ENCODE measurements at places on chromosomes 16 and 17.

DNA sequence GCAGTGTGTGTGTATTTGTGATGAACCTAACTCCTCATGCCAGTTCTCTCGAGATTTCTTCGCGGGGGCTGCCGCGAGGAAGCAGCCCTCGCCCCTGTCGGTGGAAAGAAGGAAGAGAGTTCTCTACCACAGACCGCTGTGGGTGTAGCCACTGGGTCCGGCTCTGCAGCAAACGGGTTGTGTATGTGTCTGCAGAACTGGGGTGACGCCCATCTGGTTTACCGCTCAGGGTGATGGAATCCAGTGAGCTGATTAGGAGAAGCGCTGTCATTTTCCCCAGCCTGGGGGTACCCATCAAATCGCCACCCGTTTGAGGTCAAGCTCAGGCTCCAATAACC lies 7.7 kb downstream of the CORO6 start:
- peak; percentile 72 for DNase-seq

GRCh38 chr17:29157310-29157709 lies 22.9 kb downstream of the MYO18A start:
- no peak for DNase-seq

GRCh38 chr16:19071811-19072777 lies 4.7 kb downstream of the COQ7 start:
- peak; percentile 56 for DNase-seq

- no peak for DNase-seq
Measured at GRCh38 chr17:7083592-7083991, 3.5 kb upstream of the CLEC10A start.

GRCh38 chr17:68328676-68329075 lies 37.4 kb downstream of the ARSG start:
- no peak for DNase-seq

DNA sequence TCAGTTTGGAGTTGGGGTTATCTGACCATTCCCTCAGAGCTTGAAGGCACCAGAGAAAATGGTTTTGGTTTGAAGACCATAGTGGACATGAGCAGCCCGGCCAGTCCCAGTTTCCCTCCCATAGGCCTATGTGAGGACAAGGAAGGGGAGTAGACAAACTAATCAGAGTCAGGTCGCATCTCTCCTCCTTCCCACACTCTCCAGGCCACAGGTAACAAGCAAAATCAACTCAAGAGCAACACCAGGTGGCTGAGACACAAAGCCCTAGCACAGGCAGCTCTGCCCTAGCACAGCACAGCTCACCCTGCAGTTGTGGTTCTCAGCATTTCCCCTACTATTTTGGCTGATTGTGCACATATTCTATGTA lies 7.2 kb downstream of the SUPT4H1 start:
- DNase-seq = no peak

DNA sequence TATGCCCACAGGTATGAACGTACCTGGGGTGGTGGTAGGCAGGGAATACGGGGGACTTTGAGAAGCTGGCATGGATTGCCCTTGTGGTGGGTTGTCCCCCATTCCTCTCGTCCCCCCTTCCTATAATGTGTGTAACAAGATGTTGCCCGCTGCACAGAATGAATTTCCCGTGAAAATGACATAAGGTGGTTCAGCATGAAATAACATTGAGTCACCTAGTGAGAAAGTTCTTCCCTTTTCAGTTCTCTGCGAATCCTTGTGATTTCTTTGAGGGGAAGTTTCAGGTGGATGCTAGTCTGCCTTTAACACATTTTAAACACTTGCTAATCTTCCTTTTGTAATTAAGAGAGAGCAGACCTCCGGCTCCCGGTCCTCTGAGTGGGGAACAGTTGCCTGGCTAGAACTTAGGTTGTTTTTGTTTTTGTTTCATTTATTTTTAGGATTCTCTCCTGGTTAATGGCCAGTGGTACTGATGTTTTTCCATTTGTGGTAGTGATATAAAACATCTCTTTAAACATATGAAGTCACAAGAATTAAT lies 58.9 kb downstream of the RAP1GAP2 start:
- DNase-seq = no peak

DNA sequence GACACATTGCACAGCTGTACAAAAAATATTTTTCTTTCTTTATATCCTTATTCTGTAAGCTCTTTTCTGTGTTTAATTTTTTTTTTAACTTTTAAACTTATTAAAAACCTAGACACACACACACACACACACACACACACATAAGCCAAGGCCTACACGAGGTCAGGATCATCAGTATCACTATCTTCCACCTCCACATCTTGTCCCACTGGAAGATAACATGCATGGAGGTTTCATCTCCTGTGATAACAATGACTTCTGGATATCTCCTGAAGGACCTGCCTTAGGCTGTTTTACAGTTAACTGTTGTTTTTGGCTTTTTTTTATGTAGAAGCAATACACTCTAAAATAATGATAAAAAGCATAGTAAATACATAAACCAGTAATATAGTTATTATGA lies 71.2 kb downstream of the TNRC6C start:
- no peak for DNase-seq

DNA sequence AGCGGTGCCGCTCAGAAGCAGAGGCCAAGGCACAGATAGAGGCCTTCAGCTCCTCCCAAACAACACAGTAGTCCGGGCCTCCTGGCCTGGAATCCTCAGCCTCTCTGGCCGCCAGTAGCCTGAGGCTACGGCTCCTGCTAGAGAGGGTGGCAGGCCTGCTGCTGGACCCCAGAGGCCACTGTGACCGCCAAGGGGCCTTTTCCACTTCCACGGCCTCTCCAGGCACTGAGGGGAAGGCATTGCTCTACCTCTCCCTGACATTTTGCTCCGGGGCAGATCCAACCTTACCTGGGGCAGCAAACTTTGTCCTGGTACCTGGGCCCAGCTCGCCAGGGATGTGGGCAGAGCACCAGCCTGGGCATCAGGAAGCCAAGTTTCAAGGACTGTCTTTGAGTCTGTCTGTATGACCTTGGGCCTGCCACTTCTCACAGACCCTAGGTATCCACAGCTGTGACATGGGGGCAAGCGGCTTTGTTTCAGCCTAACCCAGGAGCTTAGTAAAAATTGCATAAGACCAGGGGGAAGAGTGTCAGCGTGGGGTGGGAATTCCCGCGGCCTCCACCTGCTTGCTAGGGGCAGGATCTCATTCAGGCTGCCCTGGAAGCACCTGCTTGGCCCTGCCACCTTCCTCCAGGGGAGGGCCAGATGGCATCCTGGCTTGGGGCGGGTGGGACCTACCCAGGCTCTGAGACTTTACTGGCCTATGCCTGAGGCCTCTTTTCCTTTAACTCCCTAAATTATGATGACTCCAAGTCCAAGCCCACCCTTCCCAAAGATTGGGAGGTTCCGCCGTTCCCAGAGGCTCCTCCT lies 33.2 kb downstream of the ADGRG5 start:
- no peak for DNase-seq

DNA sequence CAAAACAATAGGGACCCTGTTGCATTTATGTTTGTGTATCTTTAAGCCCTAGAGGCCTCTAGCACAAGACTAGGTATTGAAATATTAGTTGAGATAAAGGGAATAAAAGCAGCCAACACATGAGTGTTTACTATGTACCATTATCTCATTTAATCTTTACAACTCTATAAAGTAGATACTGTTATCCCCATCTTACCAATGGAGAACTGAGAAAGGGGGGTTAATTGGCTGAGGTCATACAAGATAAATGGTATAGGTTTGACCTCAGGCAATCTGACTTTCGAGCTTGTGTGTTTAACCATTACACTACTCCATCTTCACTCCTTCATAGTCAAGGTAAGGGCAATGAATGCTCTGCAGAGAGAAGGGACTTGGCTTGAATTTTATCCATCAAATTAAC lies 26.3 kb upstream of the STAC2 start:
- DNase-seq = no peak

DNA sequence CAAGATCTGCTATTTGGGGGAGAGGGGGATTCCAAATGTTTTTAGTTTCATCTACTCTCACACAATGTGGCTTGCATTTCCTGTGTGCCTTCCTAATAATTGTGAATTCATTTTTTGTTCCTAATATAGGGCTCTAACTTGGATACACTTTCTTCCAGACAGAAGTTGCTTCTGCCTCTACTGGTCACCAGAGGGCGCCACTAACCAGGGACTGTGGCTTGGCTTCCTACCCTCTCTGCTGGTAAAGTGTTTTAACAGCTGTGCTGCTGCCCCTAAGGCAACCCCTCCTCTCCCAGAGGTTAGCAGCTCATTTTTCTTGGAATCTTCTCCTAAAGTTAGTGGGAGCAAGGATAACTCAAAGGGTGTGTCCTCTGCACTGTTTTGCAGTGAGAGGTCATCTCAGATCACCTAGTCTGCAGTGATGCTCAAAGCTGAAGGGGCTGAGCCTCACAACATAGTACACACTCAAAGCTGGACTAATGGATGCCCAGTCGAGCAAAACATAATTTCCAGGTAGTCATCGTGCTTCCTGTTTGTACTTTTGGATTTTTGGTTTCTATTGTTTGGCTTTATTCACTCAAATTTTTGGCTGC lies 5.0 kb upstream of the PRSS54 start:
- no peak for DNase-seq
